Naive thymus-derived CD8-positive, alpha-beta T cell (primary cell): ENCODE measurements at places on chromosomes 3 and 15.

DNA sequence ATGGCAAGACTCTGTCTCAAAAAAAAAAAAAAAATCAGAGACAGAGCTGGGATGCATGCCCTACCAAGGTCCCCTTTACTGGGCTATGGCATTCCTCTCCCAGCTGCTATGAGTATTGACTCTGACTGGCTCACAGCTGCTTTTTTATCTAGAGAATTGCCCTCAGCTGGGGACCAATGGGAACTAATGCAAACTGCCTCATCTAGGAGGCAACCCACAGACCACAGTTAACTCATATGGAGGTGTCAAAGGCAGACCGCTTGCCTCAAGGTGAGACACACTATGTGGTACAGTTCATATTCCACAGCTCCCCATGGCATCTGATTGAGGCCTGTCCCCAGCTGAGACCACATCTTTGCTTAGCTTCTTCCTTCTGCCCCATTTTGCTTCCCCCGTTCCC, 183.5 kb upstream of the EOMES start:
- H3K36me3 ChIP-seq = no peaks in the 10 kb centered on the region
- peaks cover 46% of the 10 kb centered on the region for H3K4me1 ChIP-seq
- no peak overlapping the region for H3K4me3 ChIP-seq

- peaks cover 21% of the 10 kb centered on the region for H3K36me3 ChIP-seq
- no peak for DNase-seq
- peaks cover 17% of the 10 kb centered on the region for H3K4me1 ChIP-seq
- no peak overlapping the region for H3K27ac ChIP-seq
These were observed 9.0 kb upstream of the MEIS2 start for GRCh38 chr15:37109168-37109871.

- H3K4me3 ChIP-seq = no peak overlapping the region
- DNase-seq = no peak
- no peaks in the 10 kb centered on the region for H3K36me3 ChIP-seq
- no peaks in the 10 kb centered on the region for H3K27me3 ChIP-seq
- peaks cover 4% of the 10 kb centered on the region for H3K4me1 ChIP-seq
- H3K27ac ChIP-seq = no peak overlapping the region
These were observed 4.1 kb upstream of the CLPX start for GRCh38 chr15:65189102-65189740.

DNA sequence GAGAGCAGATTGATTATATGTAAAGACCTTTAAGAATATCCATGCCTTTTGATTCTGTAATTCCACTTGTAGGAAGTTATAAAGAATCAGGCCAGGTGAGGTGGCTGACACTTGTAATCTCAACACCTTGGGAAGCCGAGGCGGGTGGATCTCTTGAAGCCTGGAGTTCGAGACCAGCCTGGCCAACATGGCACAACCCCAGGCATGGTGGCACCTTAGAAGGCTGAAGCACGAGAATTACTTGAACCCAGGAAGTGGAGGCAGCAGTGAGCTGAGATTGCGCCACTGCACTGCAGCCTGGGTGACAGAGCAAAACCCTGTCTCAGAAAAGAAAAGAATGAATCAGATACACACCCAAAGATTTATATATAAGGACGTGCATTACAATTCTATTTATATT, 33.9 kb downstream of the HRH1 start:
- no peaks in the 10 kb centered on the region for H3K36me3 ChIP-seq
- H3K27me3 ChIP-seq = peaks cover 8% of the 10 kb centered on the region
- no peak for DNase-seq
- no peak overlapping the region for H3K4me3 ChIP-seq
- no peaks in the 10 kb centered on the region for H3K4me1 ChIP-seq
- no peak overlapping the region for H3K27ac ChIP-seq

DNA sequence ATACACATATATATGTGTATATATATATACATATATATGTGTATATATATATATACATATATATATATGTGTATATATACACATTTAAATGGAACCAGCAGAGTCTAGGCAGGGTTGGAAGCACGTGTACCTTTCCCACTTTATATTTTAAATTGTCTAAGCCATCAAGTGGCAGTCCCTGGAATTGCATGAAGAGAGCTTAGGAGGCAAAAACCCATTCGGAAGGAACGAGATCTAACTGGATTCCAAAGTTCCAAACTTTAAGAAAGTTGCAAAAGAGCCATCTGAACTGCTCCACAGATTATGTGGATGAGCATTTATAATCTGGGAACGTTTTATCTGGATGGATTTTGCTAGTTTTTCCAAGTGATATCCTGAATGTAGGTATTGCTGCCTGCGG, 186.5 kb downstream of the FOXP1 start:
- H3K4me3 ChIP-seq = peak overlapping the region; percentile 80
- no peak for DNase-seq
- H3K36me3 ChIP-seq = no peaks in the 10 kb centered on the region
- no peaks in the 10 kb centered on the region for H3K27me3 ChIP-seq
- H3K27ac ChIP-seq = peak overlapping the region; percentile 98

DNA sequence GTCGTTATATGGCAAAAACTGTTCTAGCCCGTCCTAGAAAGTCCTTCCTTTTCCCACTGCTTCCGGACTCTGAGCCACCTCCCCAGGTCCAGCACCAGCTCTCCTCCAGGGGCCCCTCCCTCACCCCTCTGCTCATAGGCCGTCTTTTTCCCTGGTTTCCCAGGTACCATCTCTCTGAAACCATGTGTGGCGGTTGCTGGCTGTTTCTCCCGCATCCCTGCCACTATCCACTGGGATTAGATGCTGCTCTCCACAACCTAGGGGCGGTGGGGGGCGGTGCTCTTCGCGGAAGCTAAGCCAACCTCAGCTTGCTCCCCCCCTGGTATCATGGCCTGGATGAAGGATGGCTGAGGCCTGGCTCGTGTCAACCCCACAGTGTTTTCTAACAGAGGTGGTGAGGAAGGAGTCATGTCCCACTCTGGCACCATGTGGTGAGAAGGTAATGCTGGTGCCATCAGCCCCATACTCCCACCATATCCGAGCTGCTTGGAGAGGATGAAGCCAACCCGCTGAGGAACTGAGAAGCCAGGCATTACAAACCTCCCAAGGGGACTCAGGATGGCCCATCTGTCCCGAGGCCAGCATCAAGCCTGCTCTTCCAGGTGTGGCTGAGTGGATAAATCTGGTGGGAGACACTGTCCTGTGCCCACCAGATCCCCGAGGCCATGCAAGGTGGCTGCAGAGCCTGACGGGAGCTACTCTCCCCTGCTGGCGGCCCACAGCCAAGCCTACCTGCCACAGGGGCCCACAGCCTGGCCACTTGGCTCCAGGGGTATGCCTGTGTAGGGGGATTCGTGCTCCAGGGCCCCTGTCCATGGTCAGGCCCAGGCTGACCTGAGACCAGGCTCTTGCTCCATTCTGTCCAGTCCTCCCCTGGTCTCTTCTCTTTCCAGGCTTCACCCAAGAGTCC, 27.9 kb upstream of the SLC41A3 start:
- H3K4me1 ChIP-seq = no peaks in the 10 kb centered on the region
- H3K27me3 ChIP-seq = no peaks in the 10 kb centered on the region
- no peaks in the 10 kb centered on the region for H3K36me3 ChIP-seq
- no peak overlapping the region for H3K4me3 ChIP-seq
- no peak overlapping the region for H3K27ac ChIP-seq

DNA sequence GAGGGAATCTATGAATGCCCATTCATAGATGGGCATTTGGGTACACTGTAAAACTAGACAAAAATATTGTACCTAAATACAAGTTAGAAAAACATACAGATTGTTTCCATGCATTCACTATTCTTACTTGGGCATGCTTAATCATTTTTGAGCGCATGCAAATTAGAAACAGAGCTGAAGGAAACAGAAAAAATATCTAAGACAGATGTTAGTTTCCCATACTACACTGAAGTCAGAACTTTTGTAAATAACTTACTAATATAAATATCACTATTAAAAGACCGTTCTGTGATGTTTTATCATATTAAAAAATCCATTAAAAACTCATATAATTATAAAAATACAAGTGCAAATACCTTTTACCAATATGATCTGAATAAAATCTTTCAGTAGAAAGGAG, 58.7 kb downstream of the GOLIM4 start:
- no peaks in the 10 kb centered on the region for H3K36me3 ChIP-seq
- no peak overlapping the region for H3K27ac ChIP-seq
- DNase-seq = no peak
- no peaks in the 10 kb centered on the region for H3K4me1 ChIP-seq

GRCh38 chr3:60743631-60744164, 507.6 kb downstream of the FHIT start:
- H3K4me1 ChIP-seq = no peaks in the 10 kb centered on the region
- no peak for DNase-seq
- H3K27me3 ChIP-seq = no peaks in the 10 kb centered on the region
- no peaks in the 10 kb centered on the region for H3K36me3 ChIP-seq

DNA sequence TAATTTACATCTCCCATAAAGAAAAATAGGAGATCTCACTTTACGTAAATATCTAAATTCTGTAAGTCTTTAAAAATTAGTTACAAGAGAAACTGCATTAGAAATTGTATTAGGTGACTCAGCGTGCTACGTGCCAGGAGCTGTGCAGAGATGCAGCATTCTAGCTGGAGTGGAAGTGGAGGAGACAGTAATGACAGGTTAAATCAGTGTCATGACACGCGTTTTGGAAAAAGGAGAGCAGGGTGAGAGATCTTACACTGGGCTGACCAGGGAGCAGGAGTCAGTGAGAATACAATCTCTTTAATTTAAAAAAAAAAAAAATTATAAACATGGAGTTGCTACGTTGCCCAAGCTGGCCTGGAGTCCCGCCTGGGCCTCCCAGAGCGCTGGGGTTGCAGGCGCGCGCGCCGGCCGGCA, 635 bp downstream of the TUBGCP5 start:
- peaks cover 7% of the 10 kb centered on the region for H3K36me3 ChIP-seq
- no peaks in the 10 kb centered on the region for H3K27me3 ChIP-seq
- DNase-seq = no peak
- peak overlapping the region; percentile 79 for H3K4me3 ChIP-seq
- H3K4me1 ChIP-seq = peaks cover 28% of the 10 kb centered on the region

- H3K36me3 ChIP-seq = no peaks in the 10 kb centered on the region
- no peak overlapping the region for H3K4me3 ChIP-seq
- no peak for DNase-seq
- H3K4me1 ChIP-seq = peaks cover 18% of the 10 kb centered on the region
- peak overlapping the region; percentile 65 for H3K27ac ChIP-seq
These were observed 5.1 kb upstream of the IQSEC1 start for GRCh38 chr3:13078163-13078905.

DNA sequence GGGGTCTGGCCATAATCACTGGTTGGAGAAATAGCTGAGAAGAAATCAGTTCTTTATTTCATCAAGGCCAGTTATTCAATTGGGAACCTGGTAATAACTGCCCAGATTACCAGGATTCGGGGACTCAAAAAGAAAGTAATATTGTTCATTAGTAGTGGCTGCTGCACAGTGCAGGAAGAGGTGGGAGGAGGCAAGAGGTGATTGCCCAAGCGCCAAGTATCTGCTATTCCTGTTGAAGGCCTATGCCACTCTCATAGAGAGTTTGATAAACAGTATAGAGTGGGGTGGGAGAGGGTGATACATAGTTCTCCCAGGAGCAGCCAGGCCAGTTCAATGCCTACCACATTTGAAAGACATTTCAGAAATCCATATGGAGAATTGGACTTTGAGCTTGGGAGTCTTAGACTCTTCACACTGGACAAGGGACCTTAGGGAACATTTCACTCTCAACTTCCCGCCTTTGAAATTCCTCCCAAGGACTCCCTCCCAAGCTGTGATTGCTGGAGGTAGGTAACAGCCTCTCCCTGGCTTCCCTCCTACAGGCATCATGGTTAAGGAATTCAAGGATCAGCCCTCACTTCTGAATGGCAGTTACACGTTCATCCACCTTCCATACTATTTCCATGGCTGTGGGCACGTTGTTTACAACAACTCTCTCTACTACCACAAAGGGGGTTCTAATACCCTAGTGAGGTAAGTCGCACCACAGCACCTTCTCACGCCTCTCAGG, 59.8 kb downstream of the GLDN start:
- no peak overlapping the region for H3K4me3 ChIP-seq
- DNase-seq = no peak
- H3K4me1 ChIP-seq = no peaks in the 10 kb centered on the region
- peaks cover 39% of the 10 kb centered on the region for H3K27me3 ChIP-seq
- H3K36me3 ChIP-seq = no peaks in the 10 kb centered on the region

DNA sequence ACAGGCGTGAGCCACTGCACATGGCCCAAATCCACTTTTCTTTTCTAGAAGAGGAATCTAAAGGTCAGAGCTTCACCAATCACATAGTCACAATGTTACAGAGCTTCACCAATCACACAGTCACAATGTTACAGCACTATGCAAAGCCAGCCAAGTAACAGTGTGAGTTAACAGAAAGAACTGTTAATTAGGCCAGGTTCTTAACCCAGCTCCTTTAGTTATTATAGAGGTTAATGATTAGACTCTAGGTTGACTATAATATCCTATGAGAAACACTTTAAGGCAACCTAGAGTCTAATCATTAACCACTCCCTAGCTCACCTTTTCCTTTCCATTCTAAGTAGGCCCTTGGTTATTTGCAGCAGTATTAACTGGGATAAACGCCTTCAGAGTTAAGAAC, 54.0 kb downstream of the TASOR start:
- H3K4me1 ChIP-seq = peaks cover 4% of the 10 kb centered on the region
- H3K27ac ChIP-seq = peak overlapping the region; percentile 74
- no peak overlapping the region for H3K4me3 ChIP-seq
- H3K36me3 ChIP-seq = peaks cover 8% of the 10 kb centered on the region

DNA sequence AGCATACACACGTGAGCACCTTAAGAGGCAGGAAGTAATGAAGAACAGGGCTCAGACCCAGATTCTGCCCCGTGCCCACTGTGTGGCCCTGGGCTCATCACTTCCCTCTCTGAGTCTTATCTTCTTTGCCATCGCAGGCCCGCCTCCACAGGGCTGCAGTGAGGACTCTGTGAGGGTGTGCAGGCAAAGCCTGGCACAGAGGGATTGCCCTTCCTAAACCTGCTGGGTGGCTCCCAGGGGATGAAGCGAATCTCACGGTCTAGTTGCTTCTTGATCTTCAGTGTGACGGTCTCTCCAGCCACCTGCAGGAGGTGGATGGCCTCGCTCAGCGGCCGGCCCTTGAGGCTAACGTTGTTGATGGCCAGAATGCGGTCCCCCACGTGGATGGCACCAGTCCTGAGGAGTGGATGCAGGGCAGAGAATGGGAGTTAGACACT, 32.8 kb downstream of the GRIP2 start:
- H3K27me3 ChIP-seq = peaks cover 10% of the 10 kb centered on the region
- H3K4me3 ChIP-seq = no peak overlapping the region
- no peaks in the 10 kb centered on the region for H3K36me3 ChIP-seq
- peaks cover 2% of the 10 kb centered on the region for H3K4me1 ChIP-seq
- H3K27ac ChIP-seq = no peak overlapping the region

GRCh38 chr15:69762373-69763148, 309.9 kb downstream of the RPLP1 start:
- peak overlapping the region; percentile 53 for H3K27ac ChIP-seq
- H3K4me3 ChIP-seq = no peak overlapping the region
- peaks cover 43% of the 10 kb centered on the region for H3K4me1 ChIP-seq
- H3K27me3 ChIP-seq = peaks cover 4% of the 10 kb centered on the region
- DNase-seq = no peak

- H3K36me3 ChIP-seq = no peaks in the 10 kb centered on the region
- H3K27me3 ChIP-seq = no peaks in the 10 kb centered on the region
- H3K27ac ChIP-seq = no peak overlapping the region
- peaks cover 16% of the 10 kb centered on the region for H3K4me1 ChIP-seq
- no peak overlapping the region for H3K4me3 ChIP-seq
These were observed 116.1 kb downstream of the TFDP2 start for GRCh38 chr3:142033292-142033691.

GRCh38 chr3:139456386-139456785, 19.9 kb downstream of the RBP2 start:
- H3K27me3 ChIP-seq = no peaks in the 10 kb centered on the region
- no peak overlapping the region for H3K27ac ChIP-seq
- no peaks in the 10 kb centered on the region for H3K4me1 ChIP-seq
- no peaks in the 10 kb centered on the region for H3K36me3 ChIP-seq
- no peak for DNase-seq
- H3K4me3 ChIP-seq = no peak overlapping the region
